B cell (primary cell): ENCODE measurements at places on chromosomes 5 and 9. TPM values are rescaled to one million over a fixed set of nuclear protein-coding genes. Genes with fewer than 3 reads are reported as not detected.

Gene LPAR1
- 0.06 TPM in 1 of 2 replicates, not detected in the other for polyA plus RNA-seq

DNA sequence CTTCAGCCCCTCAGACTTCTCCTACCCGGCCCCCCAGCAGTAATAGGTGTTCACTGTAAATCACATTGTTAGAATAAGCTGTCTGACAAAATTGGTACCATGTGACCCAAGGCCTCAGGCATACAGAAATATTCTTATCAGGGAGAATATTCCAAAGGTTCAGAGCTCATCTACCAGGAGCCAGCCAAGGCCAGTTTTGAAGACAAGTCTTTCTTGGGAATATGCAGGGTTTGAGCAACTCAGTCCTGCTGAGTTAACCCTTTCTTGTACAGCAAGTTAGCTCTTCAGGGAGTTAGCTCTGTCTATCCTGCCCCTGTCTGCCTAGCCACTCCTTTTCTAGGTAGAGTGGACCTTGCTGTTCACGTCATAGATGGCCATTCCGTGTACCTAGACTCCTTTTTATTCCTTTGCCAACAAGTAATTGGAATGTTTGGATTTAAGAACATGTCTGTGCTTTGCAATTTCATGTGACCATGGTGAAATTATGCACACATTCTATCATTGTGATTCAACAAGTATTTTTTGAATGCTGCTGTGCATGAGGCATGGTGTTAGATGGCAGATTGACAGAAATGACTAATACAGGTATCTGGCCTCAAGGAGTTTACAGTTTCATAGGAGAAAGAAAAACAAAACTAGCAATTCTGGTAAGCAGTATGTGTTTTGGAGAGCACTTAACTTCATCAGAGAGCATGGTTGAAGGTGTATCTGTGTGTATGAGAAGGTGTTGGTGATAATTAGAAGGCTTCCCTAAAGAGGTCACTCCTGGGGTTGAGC is 22.6 kb downstream of the TGFBR1 start:
- no peak for DNase-seq
- H3K27me3 ChIP-seq, result no peaks in the 10 kb centered on the region
- H3K36me3 ChIP-seq, result no peaks in the 10 kb centered on the region
- no peak overlapping the region for H3K4me3 ChIP-seq
- peaks cover 17% of the 10 kb centered on the region for H3K4me1 ChIP-seq

DNA sequence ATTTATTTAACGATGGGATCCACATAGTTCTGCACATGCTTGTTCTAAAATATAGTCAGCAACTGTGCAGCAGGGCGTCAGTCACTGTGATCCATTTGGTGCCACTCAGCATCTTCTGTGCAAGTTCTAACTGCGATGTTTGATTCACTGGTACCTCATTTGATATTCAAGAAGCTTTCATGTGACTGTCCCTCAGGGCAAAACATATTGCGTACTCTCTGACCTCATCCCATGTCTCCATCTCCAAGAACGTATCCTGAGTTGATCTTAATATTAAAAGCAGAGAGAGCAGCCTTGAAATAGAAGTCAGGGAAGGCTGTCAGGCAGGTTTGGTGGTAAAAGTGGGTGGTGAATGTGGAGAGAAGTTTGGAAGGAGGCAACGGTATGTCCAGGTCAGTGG is 116.5 kb upstream of the ATP10B start:
- H3K27ac ChIP-seq, result no peak overlapping the region
- H3K4me3 ChIP-seq, result no peak overlapping the region
- H3K27me3 ChIP-seq, result no peaks in the 10 kb centered on the region
- no peaks in the 10 kb centered on the region for H3K4me1 ChIP-seq
- no peak for DNase-seq

DNA sequence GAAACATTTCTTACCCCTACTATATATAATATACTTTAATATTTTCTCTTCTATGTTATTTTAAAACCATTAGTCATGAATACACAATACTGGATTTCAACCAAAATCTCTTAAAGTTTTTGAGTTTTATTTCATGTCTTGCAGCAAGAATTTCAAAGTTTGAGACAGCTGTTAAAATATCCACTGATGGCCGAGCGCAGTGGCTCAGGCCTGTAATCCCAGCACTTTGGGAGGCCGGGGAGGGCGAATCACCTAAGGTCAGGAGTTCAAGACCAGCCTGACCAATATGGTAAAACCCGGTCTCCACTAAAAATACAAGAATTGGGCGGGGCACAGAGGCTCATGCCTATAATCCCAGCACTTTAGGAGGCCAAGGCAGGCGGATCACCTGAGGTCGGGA is 59.7 kb upstream of the DAPK1 start:
- H3K4me3 ChIP-seq, result no peak overlapping the region
- no peak overlapping the region for H3K27ac ChIP-seq
- no peaks in the 10 kb centered on the region for H3K27me3 ChIP-seq
- no peaks in the 10 kb centered on the region for H3K36me3 ChIP-seq
- H3K4me1 ChIP-seq, result no peaks in the 10 kb centered on the region
- no peak for DNase-seq

GRCh38 chr5:80125962-80126480 is 90.9 kb downstream of the THBS4 start:
- H3K27ac ChIP-seq, result no peak overlapping the region
- DNase-seq, result no peak
- H3K27me3 ChIP-seq, result no peaks in the 10 kb centered on the region
- H3K4me1 ChIP-seq, result peaks cover 22% of the 10 kb centered on the region
- no peak overlapping the region for H3K4me3 ChIP-seq
- no peaks in the 10 kb centered on the region for H3K36me3 ChIP-seq

DNA sequence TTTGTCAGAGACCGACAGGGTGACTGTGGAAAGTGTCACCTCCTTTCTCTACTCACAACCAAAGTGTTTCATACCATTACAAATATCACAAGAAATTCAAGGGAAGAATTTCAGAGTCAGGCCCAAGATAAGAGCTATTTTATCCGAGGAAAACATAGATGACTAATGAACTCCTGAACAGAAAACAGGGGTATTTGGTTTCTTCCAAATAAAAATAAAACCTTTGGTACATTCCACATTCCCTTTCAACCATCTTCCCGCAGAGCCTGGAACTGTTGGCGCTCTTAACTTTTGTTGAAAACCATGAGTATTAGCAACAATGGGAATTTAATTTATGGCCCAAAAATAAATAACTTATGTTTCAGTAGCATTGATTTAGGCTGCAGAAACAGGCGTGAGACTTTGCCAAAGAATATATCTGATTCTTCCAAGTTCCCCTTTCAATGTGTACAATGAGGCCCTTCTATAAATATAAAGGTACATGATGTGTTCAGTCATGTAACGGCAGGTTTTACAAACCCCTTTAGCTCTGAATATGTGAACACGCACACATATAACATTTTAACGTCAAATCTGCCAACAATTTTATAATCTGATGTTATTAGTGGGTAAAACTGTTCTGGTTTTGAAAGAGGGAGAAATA is 69.5 kb downstream of the RETREG1 start:
- H3K4me1 ChIP-seq, result peaks cover 6% of the 10 kb centered on the region
- no peaks in the 10 kb centered on the region for H3K36me3 ChIP-seq
- DNase-seq, result no peak

DNA sequence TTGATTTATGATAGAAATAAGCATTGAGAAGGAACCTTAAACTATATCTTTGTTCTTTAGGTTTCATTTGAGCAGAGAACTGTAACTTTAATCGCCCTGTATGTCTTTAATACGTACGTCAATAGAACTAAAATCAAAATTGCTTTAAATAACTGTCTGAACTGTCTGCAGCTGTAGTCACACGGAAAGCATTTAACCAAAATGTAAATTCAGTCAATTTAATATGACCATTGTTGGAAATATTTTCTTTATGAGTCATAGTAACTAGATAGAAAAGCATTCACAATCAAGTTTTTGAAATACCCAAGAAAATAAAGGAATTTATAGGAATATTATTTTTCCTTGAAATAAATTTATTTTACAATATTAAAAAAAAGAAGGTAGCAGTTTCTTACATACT is 157.1 kb upstream of the CDH6 start:
- H3K27me3 ChIP-seq, result no peaks in the 10 kb centered on the region
- H3K4me1 ChIP-seq, result no peaks in the 10 kb centered on the region
- no peaks in the 10 kb centered on the region for H3K36me3 ChIP-seq
- no peak for DNase-seq
- H3K27ac ChIP-seq, result no peak overlapping the region

DNA sequence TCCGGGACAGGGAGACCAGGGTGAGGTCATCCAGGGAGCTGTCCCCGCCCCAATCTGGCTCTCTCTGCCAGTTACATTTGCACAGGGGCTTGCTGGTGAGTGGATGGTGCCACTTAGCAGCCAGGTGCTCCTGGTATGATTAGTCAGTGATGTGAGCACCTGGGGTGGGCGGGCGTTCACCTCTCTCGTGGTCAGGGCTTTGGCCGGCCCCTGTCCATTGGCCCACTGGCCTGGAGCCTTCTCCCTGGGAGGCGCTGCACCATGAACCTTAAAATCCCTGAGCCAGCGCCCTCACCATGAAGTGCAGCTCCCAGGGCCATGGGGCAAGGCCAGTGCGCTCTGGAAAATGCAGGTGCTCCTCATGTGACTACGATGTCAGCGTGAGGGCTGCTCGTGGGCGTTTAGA is 2.0 kb downstream of the NKD2 start:
- peaks cover 22% of the 10 kb centered on the region for H3K27me3 ChIP-seq
- H3K4me3 ChIP-seq, result no peak overlapping the region
- no peaks in the 10 kb centered on the region for H3K36me3 ChIP-seq
- no peak overlapping the region for H3K27ac ChIP-seq

Gene MAP1B
- not detected in 2 replicates for polyA plus RNA-seq

- DNase-seq, result no peak
- H3K36me3 ChIP-seq, result peaks cover 16% of the 10 kb centered on the region
- H3K4me1 ChIP-seq, result no peaks in the 10 kb centered on the region
- H3K27me3 ChIP-seq, result no peaks in the 10 kb centered on the region
- H3K27ac ChIP-seq, result no peak overlapping the region
Measured at GRCh38 chr5:132639706-132640130, 18.3 kb upstream of the IL13 start.

- H3K27me3 ChIP-seq, result no peaks in the 10 kb centered on the region
- H3K4me1 ChIP-seq, result peaks cover 6% of the 10 kb centered on the region
- H3K27ac ChIP-seq, result no peak overlapping the region
- H3K36me3 ChIP-seq, result no peaks in the 10 kb centered on the region
- DNase-seq, result no peak
Measured at GRCh38 chr5:61371474-61371873, 39.4 kb downstream of the ZSWIM6 start.

DNA sequence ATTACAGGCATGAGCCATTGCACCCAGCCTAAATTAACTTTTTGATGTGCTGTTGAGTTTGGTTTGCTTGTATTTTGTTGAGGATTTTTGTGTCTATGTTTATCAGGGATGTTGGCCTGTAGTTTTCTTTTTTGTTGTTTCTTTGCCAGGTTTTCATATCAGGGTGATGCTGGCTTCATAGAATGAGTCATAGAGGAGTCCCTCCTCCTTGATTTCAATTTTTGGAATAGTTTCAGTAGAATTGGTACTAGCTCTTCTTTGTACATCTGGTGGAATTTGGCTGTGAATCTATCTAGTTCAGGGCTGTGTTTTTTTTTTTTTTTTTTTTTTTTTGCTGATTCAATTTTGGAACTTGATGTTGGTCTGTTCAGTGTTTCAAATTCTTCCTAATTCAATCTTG is 1164.3 kb upstream of the DMAC1 start:
- H3K4me3 ChIP-seq, result no peak overlapping the region
- H3K27me3 ChIP-seq, result no peaks in the 10 kb centered on the region
- no peak overlapping the region for H3K27ac ChIP-seq

- H3K4me1 ChIP-seq, result no peaks in the 10 kb centered on the region
- no peak overlapping the region for H3K27ac ChIP-seq
- H3K4me3 ChIP-seq, result no peak overlapping the region
- DNase-seq, result no peak
- H3K36me3 ChIP-seq, result no peaks in the 10 kb centered on the region
Measured at GRCh38 chr9:106962122-106962521, 99.2 kb downstream of the ZNF462 start.

DNA sequence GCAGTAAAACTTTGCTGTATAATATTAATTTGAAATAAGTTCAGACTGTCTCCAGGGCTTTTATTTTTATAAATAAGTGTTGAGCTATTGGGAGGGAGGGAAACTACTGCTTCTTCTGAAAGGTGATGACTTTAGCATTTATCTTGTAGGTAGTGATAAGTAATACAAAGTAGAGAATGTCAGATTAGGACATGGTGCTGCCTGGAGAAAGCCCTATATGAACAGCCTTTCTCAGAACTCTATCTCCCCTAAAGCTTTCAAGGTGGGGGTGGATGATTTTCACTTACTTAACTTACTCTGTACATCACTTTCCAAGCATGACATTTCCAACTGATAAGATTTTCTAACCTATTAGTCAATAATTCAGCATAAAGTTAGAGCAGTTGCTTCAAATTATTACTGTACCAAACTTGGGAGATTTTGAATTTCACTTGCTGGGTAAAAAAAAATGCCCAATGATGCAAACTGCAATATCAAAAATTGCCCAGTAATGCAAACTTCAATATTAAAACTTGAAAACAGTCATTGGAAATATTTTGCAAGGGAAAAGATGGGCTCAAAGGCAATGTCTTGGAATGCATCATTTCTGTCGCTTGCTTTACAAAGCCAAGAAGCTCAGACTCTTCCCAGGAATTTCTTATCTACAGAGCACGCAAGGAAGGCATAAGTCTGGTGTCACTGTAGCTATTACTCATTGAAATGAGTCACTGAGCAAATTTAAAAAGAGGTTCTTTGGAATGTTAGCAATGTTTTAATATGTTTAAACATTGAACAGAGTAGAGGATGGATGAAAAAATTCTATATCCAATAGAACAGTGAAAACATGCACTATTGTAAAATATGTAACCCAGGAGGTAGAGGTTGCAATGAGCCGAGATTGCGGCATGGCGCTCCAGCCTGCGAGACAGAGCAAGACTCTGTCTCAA is 569.5 kb downstream of the PSAT1 start:
- no peak overlapping the region for H3K4me3 ChIP-seq
- H3K4me1 ChIP-seq, result no peaks in the 10 kb centered on the region
- H3K27me3 ChIP-seq, result no peaks in the 10 kb centered on the region
- no peak for DNase-seq

Gene FGD3
- 120 and 130 TPM in 2 replicates for polyA plus RNA-seq

Gene QSOX2
- polyA plus RNA-seq, result 62.9 and 85.0 TPM in 2 replicates

- H3K4me3 ChIP-seq, result no peak overlapping the region
- H3K27ac ChIP-seq, result no peak overlapping the region
- H3K36me3 ChIP-seq, result no peaks in the 10 kb centered on the region
- DNase-seq, result no peak
- H3K27me3 ChIP-seq, result no peaks in the 10 kb centered on the region
- no peaks in the 10 kb centered on the region for H3K4me1 ChIP-seq
Measured at GRCh38 chr9:106179191-106179590, 484.9 kb downstream of the TMEM38B start.

DNA sequence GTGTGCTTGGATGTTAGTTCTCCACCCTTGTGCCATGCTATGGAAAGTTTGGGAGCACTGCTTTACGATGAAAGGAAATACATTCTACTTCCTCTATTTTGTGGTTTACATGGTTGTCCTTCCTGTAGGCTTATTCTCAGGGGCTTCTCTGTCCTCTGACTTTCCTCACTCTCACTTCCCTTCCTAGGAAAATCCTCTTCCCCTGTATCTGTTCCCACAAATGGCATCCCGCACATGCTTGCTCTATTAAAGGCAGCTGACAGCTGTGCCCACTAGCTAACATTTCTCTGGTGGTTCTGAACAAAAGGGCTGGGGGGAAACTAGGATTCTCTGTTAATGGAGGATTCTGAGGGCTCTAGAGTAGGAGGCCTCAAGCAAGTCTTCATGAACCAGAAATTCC is 52.4 kb downstream of the FAM170A start:
- no peaks in the 10 kb centered on the region for H3K36me3 ChIP-seq
- no peaks in the 10 kb centered on the region for H3K27me3 ChIP-seq
- no peak overlapping the region for H3K27ac ChIP-seq

Gene PCDHB4
- not detected in 2 replicates for polyA plus RNA-seq
